Amygdala (tissue), 56 donors: ENCODE measurements at places on chromosomes 2 and 18.

GRCh38 chr2:31060397-31060796, 77.8 kb downstream of the GALNT14 start:
- no peak for DNase-seq

DNA sequence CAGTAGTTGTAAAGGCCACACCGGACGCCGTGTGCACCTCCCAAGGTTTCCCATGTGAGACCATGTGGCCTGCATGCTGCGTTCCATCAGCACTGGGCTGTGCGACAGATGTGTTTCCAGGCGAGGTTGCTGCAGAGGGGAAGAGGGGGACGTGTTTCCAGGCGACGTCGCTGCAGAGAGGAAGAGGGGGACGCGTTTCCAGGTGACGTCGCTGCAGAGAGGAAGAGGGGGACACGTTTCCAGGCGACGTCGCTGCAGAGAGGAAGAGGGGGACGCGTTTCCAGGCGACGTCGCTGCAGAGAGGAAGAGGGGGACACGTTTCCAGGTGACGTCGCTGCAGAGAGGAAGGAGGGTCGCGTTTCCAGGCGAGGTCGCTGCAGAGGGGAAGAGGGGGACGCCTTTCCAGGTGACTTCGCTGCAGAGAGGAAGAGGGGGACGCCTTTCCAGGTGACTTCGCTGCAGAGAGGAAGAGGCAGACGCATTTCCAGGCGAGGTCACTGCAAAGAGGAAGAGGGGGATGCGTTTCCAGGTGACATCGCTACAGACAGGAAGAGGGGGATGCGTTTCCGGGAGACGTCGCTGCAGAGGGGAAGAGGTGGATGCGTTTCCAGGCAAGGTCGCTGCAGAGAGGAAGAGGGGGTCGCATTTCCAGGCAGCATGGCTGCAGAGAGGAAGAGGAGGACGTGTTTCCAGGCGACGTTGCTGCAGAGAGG, 24.5 kb downstream of the NFATC1 start:
- no peak for DNase-seq

- no peak for DNase-seq
Measured at GRCh38 chr2:220282236-220282635, 654.8 kb downstream of the SLC4A3 start.

DNA sequence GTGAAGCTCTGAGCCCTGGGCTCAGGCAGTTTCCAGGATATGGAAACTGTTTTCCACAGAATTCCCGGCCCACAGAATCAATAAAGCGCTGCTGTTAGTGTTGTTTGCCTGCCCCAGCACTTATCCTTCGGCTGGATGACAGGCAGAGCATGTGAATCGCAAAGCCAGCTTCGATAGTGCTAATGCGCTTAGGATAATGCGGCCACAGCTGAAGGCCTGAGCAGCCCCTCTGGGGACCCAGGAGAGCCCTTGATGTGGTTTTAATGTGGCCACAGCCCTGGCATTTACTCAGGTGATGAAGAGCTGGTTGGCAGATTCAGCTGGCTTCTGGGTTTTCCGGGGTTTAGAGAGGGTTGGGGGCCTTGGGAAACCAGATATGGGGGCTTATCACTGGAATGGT, 23.7 kb downstream of the PCARE start:
- DNase-seq = no peak

DNA sequence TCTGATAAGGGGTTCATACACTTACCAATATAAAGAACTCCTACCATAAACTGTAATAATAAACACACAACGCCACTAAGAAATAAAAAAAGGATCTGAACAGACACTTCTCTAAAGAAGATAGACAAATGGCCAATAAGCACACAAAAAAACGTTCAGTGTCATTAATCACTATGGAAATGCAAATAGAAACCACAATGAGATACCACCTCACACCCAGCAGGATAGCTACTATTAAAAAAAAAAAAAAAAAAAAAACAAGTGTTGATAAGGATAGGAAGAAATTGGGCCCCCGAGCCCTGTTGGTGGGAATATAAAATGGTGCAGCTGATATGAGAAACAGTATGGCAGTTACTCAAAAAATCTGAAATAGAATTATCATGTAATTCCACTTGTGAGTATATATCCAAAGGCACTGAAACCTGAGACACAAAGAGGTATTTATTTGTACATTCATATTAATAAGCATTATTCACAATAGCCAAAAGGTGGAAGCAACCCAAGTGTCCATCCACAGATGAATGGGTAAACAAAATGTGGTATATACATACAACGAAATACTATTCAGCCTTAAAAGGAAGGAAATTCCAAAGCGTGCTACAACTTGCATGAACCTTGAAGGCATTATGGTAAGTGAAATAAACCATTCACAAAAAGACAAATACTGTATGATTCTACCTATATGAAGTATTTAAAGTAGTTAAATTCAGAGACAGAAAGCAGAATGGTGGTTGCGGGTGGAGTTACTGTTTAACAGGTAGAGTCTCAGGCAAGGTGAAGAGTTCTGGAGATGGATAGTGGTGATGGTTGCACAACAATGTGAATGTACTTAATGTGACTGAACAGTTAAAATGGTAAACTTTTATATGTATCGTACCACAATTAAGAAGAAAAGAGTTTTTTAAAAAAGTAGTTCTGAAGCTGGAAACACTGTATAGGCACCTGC, 17.9 kb downstream of the REV1 start:
- DNase-seq = no peak

- DNase-seq = no peak
Measured at GRCh38 chr18:44039826-44040225, 640.9 kb upstream of the SETBP1 start.

DNA sequence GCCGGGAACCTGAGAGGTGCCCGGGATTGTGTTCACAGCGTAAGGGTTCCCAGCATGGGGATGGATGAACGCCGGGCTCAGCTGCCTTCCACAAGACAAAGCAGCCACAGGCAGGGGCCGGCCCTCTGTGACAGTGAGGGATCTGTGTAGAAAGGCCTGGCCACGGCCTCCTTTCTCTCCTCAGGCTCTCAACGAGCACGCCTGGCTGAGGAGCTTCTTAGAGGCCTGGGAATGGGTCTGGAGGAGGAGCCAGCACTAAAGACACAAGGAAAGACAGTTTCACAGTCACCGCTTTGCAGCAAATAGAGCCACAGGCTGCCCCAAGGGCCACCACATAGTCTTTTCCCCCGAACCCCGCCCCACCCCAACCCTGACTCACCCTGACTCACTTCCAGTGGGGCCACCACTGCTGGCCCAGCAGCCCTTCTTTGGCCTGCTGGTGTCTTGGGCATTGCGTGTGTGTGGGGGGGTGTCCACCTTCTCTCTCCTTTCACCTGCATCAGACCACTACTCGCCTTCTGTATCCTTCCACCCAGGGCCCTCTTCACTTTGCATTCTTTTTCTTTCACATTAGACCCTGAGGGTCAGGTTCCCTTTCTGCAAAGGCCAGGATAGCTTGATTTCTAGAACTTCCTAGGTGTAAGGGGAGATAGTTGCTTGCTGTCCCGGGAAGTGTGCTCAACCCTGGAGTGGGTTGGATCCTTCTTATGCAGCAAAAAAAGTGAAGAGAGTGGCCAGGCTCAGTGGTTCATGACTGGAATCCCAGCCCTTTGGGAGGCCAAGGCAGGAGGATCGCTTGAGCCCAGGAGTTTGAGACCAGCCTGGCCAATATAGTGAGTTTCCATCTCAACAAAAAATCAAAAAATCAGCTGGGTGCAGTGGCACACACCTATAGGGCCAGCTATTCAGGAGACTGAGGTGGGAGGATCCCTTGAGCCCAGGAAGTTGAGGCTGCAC, 19.3 kb upstream of the HPCAL1 start:
- DNase-seq = no peak

GRCh38 chr2:20209373-20210109, 15.4 kb downstream of the SDC1 start:
- no peak for DNase-seq

DNA sequence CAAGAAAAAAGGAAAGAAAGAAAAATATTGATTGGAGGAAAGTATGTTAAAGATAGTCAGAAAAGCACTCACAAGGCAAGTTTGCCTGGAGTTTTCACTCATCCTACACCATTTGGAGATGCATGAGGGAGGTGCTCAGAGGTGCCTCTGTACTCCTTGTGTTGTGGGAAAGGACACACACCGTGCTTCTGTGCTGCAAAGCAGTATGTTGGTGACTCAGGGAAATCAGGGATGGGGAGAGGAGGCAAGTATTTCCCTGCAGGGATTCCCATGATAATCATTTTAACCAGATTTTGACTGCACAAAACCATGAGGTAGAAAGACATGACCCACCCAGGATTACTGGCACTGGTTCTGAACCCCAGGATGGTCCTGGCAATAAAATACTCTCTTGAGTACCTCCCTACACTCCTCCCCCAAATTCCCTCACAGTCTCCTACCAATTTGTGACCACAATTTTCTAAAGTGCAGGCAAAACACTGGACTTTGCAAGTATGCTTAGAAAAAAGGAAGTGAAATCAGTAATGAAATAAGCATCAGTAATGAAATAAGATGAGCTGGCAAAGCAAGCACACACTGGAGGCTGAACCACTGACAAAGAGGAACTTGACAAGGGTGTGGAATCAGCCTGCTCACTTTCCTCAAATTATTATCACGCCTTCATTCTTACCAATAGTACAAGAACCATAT, 155.5 kb upstream of the ACVR2A start:
- DNase-seq = no peak

GRCh38 chr2:112880091-112880531, 30.9 kb upstream of the IL37 start:
- no peak for DNase-seq

DNA sequence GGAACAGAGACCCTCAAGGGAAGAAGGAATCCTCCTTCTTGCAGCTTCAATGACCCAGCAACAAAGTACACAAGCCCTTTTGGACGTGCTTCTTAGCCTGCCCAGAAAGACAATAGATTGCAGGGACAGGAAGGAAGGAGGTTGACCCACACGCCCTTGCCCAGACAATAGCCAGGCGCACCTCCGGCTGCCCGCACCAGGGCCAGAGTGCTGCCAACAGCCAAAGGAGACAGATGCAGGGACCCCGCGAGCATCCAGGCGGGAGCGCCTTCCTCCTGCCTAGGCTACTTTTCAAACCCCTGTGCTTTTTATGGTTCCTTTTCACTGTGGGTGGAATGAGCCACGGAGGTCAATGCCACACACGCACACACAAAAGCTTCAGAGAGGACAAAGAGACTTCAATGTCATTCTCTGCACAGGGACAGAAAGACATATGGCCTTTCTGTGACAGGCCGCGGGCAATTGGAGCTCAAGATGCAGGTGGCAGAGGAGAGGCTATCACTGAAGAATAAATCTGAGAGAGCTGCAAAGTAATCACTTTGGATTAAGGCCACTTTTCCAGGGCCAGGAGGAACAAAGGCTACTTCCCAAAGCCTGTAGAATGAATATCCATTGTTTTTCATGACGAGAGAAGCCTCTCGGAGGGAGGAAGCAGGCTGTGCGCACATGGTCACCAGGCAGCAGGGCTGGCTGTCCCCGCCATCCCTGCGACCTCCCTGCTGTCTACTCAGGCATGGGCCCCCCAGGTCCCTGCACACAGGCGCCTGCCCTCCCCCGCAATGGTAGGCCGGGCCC, 300.6 kb downstream of the EIPR1 start:
- DNase-seq = no peak

GRCh38 chr18:73908323-73908722, 239.3 kb downstream of the FBXO15 start:
- no peak for DNase-seq

DNA sequence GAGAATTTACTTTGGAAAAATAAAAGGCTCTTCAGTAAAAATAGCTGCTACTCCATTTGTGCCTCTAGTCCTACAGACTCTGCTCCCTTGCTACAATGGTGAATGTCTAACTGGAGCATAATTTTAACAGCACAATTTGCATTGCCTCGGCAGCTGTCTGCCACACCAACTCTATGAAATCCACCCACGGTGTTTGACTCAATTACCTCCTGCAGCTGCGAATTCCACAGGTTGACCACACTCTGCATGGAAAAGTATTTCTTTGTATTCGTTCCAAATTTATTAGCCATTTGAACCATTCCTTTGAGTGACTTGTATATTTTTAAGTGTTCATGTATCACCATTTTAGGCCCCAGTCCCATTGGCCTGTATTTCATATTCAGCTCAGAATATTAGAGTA, 182.1 kb upstream of the CCDC68 start:
- no peak for DNase-seq

DNA sequence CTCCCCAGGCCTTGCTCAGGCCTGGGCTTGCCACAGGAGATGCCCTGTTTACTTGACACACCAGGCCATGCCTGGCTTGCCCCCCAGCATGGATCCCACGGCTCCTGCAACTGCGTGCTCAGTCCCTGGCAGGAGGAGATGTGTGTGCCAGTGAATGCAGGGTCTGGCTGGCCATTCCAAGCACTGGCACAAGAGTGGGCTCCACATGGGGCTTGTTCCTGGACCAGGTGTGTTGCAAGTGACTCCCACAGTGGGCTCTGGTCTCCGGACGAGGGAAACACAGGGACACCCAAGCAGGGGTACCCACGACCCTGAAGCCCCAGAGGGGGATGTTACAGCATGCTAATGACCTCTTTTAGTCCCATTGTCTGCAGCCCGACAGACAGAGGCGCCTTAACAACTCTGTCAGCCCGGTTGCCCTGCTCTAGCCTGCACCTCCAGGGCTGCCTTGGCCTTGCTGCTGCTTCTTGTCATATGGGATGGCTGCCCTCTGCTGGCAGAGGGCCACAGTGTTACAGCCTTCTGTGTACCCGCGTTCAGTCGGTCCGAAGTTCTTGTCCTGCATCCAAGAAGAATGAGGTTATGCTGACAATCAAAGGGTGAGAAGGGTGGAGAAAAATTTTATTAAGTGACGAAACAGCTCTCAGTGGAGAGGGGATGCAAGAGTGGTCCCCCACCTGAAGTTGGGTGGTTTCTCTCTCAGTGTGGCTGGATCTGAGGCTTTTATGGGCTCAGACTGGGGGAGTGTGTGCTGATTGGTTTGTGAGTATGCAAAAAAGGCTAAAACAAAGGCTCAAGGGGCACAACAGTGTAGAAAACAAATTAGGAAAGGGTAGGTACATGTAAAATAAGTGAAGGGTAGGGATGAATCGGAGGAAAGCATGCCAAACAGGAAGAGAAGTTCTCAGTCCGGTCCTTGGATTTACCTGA, 180.4 kb downstream of the MBD5 start:
- no peak for DNase-seq

GRCh38 chr2:195863564-195863963, 205.1 kb downstream of the DNAH7 start:
- DNase-seq = no peak

DNA sequence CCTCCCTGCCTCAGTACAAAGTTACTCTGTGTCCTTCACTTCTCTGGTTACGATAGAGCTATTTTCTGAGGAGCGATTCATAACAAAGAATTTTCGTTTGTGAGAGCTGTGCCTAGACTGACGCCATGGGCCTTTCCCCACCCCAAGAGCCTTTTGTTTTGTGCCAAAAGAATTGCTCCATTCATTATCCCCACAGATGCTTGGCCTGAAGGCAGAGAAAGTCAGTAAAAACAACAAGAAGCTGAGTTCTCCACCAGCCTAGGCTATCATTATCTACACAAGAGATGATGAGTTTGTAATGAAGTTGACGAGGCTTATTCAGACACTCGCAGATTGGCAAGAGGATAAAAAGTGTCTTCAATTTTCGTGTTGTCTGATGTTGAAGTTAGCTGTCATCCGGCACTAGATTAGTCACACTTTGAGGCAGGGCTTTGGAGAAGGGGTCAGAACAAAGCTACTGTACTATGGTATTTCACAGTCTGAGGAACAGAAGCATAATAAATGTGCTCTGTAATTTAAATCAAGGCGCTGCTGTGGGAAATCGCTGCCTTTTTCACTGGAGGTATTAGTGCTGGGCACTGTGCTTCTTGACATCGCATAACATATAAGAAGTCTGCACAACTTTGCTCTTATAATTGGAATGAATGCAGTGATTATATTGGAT, 278.4 kb upstream of the FIGN start:
- peak; percentile 41 for DNase-seq
